Kidney glomerular epithelial cell (primary cell): ENCODE measurements at places on chromosomes 1 and 21.

DNA sequence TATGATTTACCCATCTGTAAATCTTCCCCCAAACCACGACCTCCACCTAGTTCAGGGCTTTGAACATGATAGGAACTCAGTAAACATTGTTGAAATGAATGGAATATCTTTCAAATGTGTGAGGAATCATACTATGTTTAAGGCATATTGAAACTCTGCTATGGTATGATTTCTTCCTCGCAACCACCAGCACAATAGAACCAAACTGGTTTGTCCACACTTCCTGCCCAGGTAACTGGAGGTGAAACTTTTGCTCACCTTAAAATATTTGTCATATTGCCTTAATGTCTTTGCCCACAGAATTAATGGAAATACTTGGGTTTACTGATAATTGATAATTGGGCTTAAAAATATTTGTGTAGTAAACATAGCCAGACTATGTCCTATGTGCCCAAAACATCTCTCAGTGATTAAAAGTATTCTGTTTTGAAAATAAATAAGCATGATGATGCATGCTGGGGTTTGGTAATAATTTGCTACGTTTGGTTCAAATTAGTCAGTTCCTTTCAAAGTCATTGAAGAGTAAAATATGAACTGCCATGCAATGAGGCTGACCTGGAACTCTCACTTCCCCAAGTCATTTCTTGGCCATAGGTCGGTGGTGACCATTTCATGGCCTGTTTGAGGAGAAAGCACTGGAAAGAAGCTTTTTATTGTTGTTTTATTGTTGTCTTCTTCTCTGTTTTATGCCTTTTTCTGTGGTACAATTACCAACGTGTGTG lies 73.3 kb downstream of the TNFSF18 start:
- DNase-seq: peak; percentile 21

DNA sequence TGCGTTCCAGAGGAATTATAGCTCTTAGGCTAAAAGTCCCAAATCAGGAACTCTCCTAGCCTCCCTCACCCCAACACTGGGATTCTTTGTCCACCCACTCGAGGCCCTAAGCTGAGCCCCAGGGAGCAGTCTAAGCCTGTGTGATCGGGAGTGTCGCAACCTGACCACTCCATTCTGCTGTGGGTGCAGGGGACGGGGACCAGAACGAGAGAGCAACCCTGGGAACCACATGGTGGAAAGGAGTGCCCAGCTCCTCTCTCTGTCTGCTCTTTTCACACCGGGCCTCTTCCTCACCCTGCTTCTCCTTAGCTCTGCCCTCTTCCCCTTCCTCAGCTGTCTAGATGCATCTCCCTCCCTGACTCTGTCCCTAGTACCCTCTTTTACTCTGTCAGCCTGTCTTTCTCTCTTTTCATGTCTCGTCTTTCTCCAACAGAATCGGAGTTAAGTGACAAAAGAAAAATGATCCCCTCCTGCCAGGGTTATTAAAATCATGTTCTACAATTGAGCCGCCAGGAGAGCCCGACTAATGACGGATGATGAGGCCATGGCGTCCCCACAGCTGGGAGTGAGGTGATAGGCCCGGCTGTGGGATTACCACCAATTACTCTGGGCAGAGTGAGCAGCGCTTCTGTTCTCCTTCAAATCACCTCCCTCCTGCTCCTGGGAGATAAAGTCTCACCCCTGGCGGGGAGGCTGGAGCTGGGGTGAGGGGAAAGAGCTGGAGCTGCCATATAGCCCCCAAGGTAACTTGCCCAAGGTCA lies 34.5 kb upstream of the CSF3R start:
- DNase-seq: no peak

GRCh38 chr21:31133243-31133830 lies 95.1 kb upstream of the KRTAP19-8 start:
- no peak for DNase-seq

DNA sequence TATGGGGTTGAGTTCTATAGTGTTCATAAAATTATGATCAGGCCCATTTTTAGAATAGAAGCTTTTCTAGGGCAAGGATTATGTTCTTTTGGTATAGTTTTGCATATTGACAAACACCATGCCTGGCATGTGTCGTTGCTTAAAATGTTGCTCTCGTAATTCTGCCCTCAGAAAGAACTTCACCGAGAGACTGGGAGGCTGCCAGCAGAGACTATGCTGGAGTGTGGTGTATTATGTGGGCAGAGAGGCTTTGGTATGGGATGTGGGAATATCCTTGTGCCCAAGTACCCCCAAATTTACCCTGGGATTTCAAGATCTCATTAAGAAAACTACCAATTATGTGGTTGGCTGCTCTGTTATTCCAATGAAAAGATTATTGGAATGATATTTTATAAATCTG lies 27.9 kb downstream of the PGM1 start:
- no peak for DNase-seq

DNA sequence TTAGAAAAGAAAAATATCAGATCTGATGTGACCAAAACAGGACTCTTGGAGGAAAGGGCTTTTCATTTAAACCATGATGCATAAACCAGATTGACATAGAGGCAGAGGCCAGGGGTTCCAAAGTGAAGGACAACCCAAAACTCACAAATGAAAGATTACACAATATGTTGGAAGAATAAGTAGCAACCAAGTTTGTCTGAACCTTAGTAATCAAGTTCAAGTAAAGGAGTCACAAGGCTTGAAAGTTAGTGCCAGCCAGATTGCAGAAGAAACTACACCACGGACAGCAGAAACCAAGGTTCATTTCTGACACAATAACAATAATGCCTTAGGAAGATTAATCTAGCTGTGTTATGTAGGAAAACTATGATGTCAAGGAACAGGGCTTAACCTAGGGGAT lies 124.6 kb downstream of the ZC3H11B start:
- DNase-seq: no peak

- peak; percentile 65 for DNase-seq
These were observed 173.5 kb downstream of the DISC1 start for GRCh38 chr1:231800108-231800507.

DNA sequence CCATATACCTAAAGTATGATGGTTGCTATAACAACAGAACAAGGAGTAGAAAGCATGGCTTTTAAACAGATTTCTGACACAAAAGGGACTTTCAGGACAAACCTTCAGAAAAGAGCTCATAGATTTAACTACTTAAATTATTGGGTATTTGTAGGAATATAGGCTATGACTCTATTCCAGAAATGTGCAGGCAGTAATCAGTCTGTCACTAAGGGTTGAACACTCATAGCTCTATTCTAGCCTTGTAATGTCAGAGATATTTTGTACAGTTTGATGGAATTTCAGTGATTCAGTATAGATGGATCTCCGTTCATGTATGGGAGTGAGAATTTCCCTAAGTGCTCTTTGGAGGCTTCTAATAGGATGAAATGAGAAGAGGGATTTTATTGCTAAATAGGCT lies 82.8 kb downstream of the EXTL2 start:
- DNase-seq: no peak

DNA sequence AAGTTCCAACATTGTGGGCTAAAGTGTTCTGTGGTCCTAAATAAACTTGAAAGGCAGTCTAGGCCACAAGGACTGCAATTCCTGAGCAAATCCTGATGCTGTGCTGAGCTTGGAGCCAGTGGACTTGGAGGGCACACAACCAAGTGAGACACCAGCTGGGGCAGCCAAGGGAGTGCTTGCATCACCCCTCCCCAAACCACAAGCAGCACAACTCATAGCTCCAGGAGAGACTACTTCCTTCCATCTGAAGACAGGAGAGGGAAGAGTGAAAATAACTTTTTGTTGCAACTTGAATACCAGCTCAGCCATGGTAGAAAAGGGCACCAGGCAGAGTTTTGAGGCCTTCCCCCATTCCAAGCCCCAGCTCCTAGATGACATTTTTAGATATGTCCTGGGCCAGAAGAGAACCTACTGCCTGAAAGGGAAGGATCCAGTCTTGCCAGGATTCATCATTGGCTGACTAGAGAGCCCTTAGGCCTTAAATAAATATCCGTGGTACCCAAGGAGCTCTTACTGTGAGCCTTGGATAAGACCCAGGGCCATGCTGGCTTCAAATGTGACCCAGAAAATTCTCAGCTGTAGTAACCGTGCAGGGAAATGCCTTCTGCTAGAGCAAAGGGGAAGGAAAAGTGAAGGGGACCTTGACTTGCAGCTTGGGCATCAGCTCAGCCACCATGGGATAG lies 35.4 kb upstream of the LRRC8B start:
- DNase-seq: no peak

GRCh38 chr1:203081465-203082230 lies 4.2 kb downstream of the MYOG start:
- DNase-seq: no peak

- no peak for DNase-seq
These were observed 17.2 kb downstream of the PODN start for GRCh38 chr1:53079251-53079650.

- no peak for DNase-seq
These were observed 52.2 kb downstream of the SMYD2 start for GRCh38 chr1:214332946-214333798.

GRCh38 chr1:94658221-94658620 lies 116.7 kb upstream of the F3 start:
- DNase-seq: no peak

- DNase-seq: no peak
These were observed 177.7 kb downstream of the DPYD start for GRCh38 chr1:97743129-97743528.

- DNase-seq: no peak
These were observed 75.6 kb downstream of the MRPS6 start for GRCh38 chr21:34148826-34149558.

GRCh38 chr1:179817789-179818188 lies 59.8 kb downstream of the TOR1AIP2 start:
- no peak for DNase-seq

DNA sequence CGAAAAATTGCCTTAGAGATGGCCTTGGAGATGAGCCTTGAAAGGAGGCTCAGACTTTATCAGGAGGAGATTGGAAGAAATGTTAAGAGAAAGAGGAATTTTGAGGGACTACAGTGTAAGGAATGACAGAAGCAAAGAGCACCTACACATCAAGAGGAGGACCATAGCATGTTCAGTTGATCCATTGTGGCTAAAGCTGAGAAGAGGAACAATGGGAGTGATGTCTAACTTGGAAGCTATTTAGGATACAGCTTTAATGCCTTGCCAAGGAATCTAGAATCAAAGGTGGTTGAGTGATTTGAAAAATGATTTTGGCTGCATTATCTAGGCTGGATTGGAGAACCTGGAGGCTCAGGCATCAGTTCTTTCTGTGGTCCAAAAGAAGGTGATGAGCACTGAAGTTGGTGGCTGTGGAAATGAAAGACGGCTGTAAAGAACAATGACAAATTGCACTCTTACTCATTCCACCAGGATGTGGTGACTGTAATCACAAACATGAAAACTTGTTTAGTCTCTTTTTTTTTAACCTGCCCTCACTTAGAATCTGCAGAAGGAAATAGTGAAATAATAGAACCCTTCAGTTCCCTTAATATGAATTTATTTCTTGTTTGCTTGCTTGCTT lies 11.3 kb downstream of the FAM20B start:
- no peak for DNase-seq

DNA sequence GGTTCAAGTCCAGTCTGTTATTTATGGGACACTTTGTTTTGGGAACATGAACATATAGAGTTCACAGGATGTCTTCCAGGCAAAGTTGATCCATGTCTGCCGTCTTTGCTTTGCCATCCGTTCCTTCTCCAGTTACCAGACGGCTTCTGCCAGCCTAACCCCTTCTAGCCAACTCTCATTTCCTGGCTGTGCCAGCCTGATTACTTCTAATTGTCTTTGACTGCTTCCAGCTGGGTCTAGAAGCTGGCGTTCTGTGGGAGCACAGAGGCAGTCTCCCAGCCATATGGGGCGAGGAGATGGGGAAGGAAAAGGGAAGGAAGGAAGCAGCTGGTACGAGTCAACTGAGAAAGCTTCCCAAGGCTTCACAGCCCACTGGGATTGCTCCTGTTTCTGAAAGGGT lies 3.1 kb upstream of the HUNK start:
- DNase-seq: no peak

DNA sequence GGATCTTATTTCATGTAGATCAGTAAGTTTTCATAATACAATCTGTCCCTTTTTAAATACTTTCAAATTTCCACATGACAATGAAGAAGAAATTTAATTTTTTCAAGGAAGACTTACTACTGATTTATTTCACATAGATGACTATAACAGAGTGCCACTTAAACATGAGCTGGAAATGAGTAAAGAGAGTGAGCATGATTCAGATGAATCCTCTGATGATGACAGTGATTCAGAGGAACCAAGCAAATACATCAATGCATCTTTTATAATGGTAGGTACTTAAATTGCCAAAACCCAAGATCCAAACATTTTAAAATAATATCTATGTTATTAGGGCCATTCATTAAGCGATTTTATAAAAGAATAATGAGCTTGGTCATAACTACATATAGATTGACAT lies 110.4 kb downstream of the PTPRC start:
- DNase-seq: no peak

DNA sequence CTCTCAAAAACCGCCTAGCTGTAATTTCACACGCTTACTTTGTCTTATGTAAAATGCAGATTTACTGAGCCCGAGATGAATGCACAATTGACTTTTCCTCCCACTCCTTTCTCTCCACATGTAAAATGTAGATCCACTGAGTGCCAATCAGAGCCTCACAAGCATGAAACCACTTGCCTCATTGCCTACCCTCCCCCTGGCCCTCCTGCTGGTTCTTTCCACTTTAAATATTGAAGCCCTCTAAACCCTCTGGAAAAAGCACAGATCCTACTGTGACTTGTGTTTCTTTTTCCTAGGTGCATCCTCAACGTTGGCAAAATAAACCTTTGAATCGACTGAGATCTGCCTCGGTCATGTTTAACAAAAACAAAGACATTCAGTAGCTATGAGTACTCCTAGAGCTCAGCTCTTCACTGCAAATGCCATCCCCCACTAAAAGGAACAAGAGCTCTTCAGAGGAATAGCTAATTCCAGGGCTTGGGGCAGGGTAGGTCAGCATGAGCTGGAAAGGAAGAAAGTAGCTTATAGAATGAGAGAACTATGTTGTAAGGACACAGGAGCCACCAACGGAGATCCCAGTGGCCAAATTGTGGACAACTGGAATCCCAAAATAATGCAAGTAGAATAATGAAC lies 365.5 kb upstream of the RUNX1 start:
- no peak for DNase-seq

- peak; percentile 59 for DNase-seq
These were observed 14.8 kb downstream of the HSPG2 start for GRCh38 chr1:21922090-21923013.

- DNase-seq: no peak
These were observed 4.2 kb downstream of the ST6GALNAC5 start for GRCh38 chr1:76871355-76871974.

GRCh38 chr1:187891993-187892682 lies 1063.4 kb downstream of the PLA2G4A start:
- DNase-seq: no peak
